Stimulated activated CD4-positive, alpha-beta T cell treated with anti-CD3 and anti-CD28 coated beads, Interleukin-4, amount 100 ng/mL, for 1 hour (primary cell): ENCODE measurements at places on chromosomes 5 and 9.

DNA sequence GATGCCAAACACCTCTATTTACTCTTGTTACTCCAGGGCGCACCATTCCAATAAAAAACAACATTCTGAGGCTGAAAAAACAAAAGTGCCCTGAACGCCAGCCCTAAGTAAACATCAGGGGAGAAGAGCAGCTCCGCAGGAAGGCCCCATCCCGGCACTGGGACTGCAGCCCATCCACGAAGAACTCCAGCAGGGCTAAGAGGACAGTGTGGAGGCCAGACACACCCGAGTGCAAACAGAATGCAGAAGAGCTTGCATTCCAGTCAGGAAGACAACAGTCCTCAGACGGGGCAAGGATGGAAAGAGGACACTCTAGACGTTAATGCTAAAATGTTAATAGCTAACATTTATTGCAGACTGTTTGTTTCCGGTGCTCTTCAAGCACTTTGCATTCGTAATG, 33.0 kb downstream of the FAM240B start:
- no peak for DNase-seq

- no peak for DNase-seq
Observed at GRCh38 chr5:127586066-127586770, 62.7 kb upstream of the CTXN3 start.

GRCh38 chr5:149129181-149129580, 12.1 kb upstream of the ABLIM3 start:
- no peak for DNase-seq

DNA sequence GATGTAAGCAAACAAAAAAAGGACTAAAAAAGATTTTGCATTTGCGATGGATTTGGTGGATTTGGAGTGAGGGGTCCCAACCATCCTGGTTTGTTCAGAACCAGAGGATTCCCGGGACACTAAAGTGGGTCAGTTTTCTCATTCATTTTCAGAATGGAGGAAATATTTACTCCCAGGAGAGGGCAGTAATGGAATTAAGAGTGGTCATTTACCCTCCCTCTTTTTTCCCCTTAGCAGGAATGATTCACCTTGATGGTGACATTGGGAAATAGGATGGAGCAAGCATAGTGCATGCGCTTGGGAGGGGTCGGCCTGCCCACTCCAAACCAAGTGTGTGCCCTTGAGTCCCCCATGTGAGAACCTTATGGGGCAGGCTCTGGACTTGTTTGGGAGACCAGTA, 164.2 kb upstream of the PUM3 start:
- DNase-seq: no peak

- DNase-seq: no peak
Observed at GRCh38 chr5:112918679-112919078, 3.3 kb downstream of the REEP5 start.

- DNase-seq: peak; percentile 15
Observed at GRCh38 chr5:68369457-68370125, 154.0 kb downstream of the PIK3R1 start.
